Testis (tissue), 5 donors: ENCODE measurements at places on chromosomes 16 and 17. TPM values are rescaled to one million over a fixed set of nuclear protein-coding genes. Genes with fewer than 3 reads are reported as not detected.

The TMC7 gene
- total RNA-seq: 14.6 TPM

The OR3A3 gene
- not detected for total RNA-seq

DNA sequence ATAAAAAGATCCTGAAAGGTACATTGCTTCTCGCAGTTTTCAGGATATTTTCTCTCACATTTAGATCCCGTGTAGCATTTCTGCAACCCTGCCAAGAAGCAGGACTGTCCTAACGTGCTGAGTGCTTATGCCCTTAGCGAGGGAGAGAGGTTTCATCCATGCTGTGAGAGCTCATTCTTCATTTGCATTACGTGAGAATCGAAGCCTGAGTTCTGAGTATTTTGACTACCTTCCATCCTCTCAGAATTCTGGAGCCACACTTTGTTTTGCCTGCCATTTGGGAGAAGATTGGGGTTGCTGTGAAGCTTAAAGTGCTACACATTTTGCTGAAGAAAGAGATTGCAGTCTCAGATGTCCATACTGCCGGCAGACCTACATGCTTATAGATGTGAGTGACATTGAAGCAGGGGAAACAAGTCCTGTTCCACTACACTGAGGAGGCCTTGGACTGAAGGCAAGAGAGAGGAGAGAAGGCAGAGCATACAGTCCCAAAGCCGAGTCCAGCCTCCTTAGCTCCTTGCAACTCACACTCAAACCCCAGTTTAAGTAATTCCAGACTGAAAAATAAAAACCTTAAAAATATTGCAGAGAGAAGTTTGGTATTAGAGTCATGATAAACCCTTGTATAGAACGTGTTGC is 183.0 kb downstream of the PRKCA start:
- no peak for DNase-seq
- H3K27ac ChIP-seq: no peak overlapping the region
- no peaks in the 10 kb centered on the region for H3K36me3 ChIP-seq
- no peaks in the 10 kb centered on the region for H3K4me1 ChIP-seq
- no peaks in the 10 kb centered on the region for H3K27me3 ChIP-seq
- H3K4me3 ChIP-seq: no peak overlapping the region

DNA sequence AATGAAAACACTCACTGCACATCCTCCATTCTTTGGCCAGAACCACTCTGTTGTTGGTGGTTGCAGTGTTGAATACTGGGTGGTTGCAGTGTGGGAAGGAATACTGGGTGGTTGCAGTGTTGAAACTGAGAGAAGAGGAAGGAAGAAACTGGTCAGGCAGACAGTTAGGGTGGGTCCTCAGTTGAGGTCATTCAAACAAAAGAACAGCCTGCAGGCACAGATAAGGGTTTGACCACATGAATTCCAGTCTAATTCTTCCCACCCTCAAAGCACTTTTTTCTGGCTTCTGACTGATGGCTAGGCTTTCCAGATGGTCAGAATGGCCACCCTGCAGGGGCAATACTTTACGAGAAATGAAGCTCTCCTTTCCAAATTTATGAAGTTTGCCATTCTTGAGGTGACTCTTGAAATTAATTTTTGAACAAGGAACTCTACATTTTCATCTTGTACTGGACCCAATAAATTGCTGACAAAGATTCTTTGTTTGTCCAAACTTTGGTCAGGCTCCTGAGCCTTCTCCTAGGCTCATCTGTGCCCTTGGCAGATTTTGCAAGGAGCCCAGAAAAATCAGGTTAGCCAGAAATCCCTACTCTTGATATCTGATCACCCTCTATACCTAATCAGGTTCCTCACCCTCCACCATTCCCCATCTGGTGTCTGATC is 596.6 kb upstream of the CDH5 start:
- no peak for DNase-seq
- no peaks in the 10 kb centered on the region for H3K4me1 ChIP-seq
- H3K27ac ChIP-seq: no peak overlapping the region
- no peaks in the 10 kb centered on the region for H3K36me3 ChIP-seq

GRCh38 chr16:19804538-19805323 is 79.9 kb downstream of the GPRC5B start:
- no peak overlapping the region for H3K27ac ChIP-seq
- no peaks in the 10 kb centered on the region for H3K36me3 ChIP-seq
- no peak overlapping the region for H3K4me3 ChIP-seq
- no peaks in the 10 kb centered on the region for H3K27me3 ChIP-seq
- DNase-seq: no peak
- peaks cover 14% of the 10 kb centered on the region for H3K4me1 ChIP-seq

- no peaks in the 10 kb centered on the region for H3K27me3 ChIP-seq
- no peak for DNase-seq
- H3K27ac ChIP-seq: no peak overlapping the region
- no peak overlapping the region for H3K4me3 ChIP-seq
- peaks cover 4% of the 10 kb centered on the region for H3K4me1 ChIP-seq
- H3K36me3 ChIP-seq: no peaks in the 10 kb centered on the region
Measured at GRCh38 chr16:50036426-50036825, 11.4 kb downstream of the CNEP1R1 start.

- no peaks in the 10 kb centered on the region for H3K36me3 ChIP-seq
- H3K27me3 ChIP-seq: no peaks in the 10 kb centered on the region
- no peak overlapping the region for H3K27ac ChIP-seq
- DNase-seq: no peak
Measured at GRCh38 chr16:50712560-50712898, 19.1 kb downstream of the NOD2 start.
